Brain (organoid and tissue), 16 donors: ENCODE measurements at places on chromosomes 3 and 15. TPM values are rescaled to one million over a fixed set of nuclear protein-coding genes. Genes with fewer than 3 reads are reported as not detected.

DNA sequence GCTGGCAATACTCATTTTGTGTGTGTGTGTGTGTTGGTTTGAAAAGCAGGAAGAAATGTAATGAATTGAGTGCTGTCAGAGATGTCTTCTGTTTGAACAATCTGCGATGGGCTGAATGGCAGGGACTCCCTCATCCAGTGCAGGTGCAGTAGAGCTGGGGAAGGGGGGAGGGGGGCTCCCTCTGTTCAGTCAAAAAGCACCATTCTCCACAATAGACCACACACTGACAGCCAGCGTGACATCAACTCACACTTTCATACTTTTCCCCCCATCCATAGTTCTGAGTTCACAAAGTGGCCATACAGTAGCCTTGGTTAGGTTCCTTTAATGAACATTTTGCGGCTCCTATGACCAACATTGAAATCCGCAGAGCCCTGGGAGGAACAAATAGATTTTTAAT is 10.4 kb downstream of the SOX2 start:
- peak; percentile 77 for DNase-seq

THPO gene
- 0.22 TPM for polyA plus RNA-seq

DNA sequence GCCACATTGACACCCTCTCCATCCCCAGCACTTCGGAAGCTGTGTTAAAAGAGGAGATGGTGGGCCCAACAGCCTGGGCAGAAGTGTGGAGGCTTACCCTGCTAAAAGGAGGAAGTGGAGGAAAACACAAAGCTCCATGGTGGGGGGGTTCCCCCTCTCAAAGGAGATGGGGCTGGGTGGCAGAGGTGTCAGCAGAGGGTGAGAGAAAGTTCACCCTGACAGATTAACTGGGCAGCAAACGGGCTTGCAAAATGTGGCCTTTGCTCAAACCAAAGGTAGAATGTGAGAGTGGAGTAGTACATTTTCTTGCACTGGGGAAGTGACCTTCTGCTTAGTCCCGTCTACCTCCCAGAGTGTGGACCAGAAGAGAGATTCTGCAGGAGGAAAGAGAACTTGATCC is 44.7 kb downstream of the MYO1E start:
- DNase-seq, result no peak

GRCh38 chr3:11593318-11594034 is 50.2 kb downstream of the VGLL4 start:
- DNase-seq, result no peak

DNA sequence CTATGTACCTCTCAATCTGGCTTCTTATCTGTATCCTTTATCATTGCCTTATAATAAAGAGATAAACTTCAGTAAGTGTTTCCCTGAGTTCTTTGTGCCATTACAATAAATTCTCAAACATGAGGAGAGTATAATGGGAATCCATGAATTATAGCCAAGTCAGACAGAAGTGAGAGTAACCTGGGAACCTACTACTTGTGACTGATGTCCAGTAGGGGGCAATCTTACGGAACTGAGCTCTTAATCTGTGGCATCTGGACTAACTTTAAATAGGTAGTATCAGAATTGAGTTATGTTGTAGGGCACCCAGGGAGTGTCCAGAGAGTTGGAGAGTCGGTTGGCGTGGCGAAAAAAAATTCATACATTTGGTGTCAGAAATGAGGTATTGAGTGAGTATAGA is 542.6 kb downstream of the ZBBX start:
- no peak for DNase-seq

- no peak for DNase-seq
These were observed 293.0 kb downstream of the UBE2E2 start for GRCh38 chr3:23496165-23496564.

DNA sequence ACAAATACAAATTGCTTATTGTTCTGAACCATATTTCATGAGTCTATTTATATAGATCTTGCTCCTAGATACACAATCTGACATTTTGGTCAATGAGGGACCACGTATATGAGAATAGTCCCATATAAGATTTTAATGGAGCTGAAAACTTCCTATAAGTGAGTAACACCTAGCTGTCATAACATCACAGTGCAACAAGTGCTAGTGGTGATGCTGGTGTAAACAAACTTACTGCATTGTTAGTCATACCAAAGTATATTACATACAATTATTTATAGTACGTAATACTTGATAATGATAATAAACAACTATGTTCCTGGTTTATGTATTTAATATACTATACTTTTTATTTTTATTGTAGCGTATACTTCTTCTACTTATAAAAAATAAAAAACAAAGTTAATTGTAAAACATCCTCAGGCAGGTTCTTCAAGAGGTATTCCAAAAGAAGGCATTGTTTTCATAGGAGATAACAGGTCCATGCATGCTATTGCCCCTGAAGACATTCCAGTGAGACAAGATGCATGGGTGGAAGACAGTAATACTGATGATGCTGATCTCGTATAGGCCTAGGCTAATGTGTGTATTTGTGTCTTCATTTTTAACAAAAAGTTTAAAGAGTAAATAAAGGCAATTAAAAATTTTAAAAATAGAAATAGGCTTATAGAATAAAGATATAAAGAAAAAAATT is 46.8 kb upstream of the NAALADL2 start:
- DNase-seq, result no peak

FILIP1L gene
- polyA plus RNA-seq, result 2.8 TPM

ADAMTS9 gene
- polyA plus RNA-seq, result 2.7 TPM
